ENCODE measurements at places on chromosomes 12 and 14.
A peak's percentile ranks its signal among the peaks of the same experiment; 100 is the strongest.

- no peak for DNase-seq
Observed at GRCh38 chr12:31970199-31970598, 11.0 kb downstream of the RESF1 start.

DNA sequence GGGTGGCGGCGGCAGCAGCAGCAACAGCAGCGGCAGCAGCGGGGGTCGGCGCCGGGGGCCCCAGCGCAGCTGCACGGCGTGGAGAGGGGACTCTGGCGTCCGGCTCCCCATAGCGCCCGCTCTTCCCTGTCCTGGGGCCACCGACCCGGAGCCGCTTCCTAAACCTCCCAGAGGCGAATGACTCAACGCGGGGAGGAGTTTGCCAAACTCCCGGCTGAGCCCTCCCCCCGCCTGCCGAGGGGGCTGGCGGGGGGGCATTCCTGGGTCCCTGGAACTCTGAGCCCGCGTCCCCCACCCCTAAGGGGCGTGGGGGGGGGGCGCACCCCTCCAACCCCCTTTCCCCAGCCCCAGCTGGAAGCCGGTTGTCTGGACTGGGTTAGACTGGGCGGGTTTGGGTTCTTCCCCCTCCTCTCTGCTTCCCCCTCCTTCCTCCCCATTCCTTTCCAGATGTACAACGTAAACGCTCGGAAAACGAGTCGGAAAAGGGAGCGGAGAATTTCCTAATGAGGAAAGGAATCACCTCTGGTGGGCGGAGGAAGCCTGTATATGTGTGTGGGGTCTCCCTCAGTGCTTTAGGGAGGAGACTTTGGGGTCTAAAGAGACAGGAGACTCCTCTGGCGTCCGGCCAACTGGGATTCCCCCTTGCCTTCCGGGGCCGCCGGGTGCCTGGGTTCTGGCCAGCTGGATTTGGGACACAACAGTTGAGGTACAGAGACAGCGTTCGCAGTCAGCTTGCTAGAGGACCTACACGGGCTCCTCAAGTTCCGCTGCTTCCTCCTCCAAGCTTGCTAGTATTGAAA lies at the start of gene ITGA5:
ITGA5 (minus strand) TSS at position 179 of the 800 bp plus-strand sequence; CDS start at position 111, 68 bp downstream.
- DNase-seq: no peak

- DNase-seq: no peak
Observed at GRCh38 chr12:44101475-44101874, 265.6 kb downstream of the TMEM117 start.

GRCh38 chr12:2374092-2374906 lies 321.5 kb downstream of the CACNA1C start:
- no peak for DNase-seq

DNA sequence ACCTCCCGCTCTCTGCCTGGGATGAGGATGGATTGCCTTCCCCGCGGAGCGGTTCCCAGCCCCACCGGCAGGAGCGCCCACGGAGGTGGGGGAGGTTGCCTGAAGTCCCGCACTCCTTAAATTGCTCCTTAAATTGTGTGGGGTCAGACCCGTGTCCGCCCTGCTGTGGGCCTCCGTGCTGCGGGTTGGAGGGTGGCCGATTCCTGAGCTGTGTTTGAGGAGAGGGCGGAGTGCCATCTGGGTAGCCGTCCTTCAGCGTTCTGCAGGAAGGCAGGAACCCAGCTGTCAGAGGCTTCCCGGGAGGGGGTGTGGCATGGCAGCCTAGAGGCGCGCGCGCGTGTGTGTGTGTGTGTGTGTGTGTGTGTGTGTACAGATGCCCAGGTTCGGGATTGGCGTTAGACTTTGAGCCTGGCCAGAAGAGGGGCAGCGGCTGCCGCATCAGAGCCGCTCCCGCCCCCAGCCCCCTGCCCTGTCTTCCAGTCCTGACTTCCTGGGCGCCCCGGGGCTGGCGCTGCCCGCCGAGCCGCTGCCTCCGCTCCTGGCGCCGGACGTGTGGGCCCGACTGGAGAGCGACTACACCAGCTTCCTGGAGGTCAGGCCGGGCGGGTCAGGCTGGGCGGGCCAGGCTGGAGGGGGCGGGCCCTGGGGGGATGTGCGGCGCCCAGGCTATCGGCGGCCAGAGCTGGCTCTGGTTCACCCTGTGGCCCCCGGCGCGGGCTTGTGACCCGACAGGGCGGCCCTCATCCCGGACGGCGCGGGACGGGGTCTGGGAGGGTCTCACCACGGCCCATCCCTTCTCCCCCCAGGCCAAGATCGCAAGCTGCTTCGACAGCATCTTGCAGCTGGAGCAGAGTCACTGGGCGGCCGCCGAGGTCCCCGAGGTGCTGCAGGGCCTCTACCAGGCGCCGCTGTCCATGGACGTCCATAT lies 9.2 kb downstream of the EXOC3L4 start:
- peak; percentile 57 for DNase-seq

Data from DMS79 (cell line).